ENCODE measurements at places on chromosomes 6 and 20. TPM values are rescaled to one million over a fixed set of nuclear protein-coding genes. Genes with fewer than 3 reads are reported as not detected.

ID1 gene
- 38.4 TPM for total RNA-seq

BIRC7 gene
- not detected for total RNA-seq

DAAM2 gene
- total RNA-seq, result not detected

NOX3 gene
- total RNA-seq, result not detected

DEFB118 gene
- total RNA-seq, result not detected

CALHM6 gene
- total RNA-seq, result not detected

C20orf141 gene
- total RNA-seq, result not detected

C6orf163 gene
- total RNA-seq, result 2.6 TPM

PRL gene
- not detected for total RNA-seq

MUC22 gene
- total RNA-seq, result not detected

KHDC1L gene
- total RNA-seq, result not detected

FAM83B gene
- 25.4 TPM for total RNA-seq

MUCL3 gene
- total RNA-seq, result not detected

GSTA1 gene
- not detected for total RNA-seq

PABPC1L gene
- 182 TPM for total RNA-seq

ZNF165 gene
- 10.8 TPM for total RNA-seq

MANEA gene
- 4.6 TPM for total RNA-seq

HLA-C gene
- total RNA-seq, result 228 TPM

SLC9A8 gene
- 16.5 TPM for total RNA-seq

NUDT3 gene
- total RNA-seq, result 22.4 TPM

PGBD1 gene
- 2.5 TPM for total RNA-seq

SYNCRIP gene
- total RNA-seq, result 161 TPM

C6orf132 gene
- total RNA-seq, result 31.9 TPM

DCBLD1 gene
- 26.8 TPM for total RNA-seq

C6orf141 gene
- 29.9 TPM for total RNA-seq

BPI gene
- not detected for total RNA-seq

DYNLT2 gene
- 1.3 TPM for total RNA-seq

NPEPL1 gene
- total RNA-seq, result 23.4 TPM

CDYL gene
- total RNA-seq, result 56.8 TPM

IMPG1 gene
- total RNA-seq, result not detected

ELOVL2 gene
- not detected for total RNA-seq

EPPIN gene
- total RNA-seq, result not detected

KCNK5 gene
- total RNA-seq, result 2.6 TPM

SIRPB2 gene
- 1.3 TPM for total RNA-seq

BPIFA1 gene
- total RNA-seq, result not detected

COL20A1 gene
- 0.07 TPM for total RNA-seq

BPIFB1 gene
- not detected for total RNA-seq

CDH26 gene
- total RNA-seq, result 0.71 TPM

DNAH8 gene
- total RNA-seq, result not detected

TFAP2B gene
- not detected for total RNA-seq

FAM209B gene
- total RNA-seq, result not detected
